Dorsolateral prefrontal cortex (tissue), 122 donors: ENCODE measurements at places on chromosomes 6 and 20.

GRCh38 chr6:158972241-158973233 lies 27.5 kb downstream of the RSPH3 start:
- no peak for DNase-seq

- no peak for DNase-seq
Measured at GRCh38 chr6:148964467-148964866, 217.6 kb downstream of the UST start.

DNA sequence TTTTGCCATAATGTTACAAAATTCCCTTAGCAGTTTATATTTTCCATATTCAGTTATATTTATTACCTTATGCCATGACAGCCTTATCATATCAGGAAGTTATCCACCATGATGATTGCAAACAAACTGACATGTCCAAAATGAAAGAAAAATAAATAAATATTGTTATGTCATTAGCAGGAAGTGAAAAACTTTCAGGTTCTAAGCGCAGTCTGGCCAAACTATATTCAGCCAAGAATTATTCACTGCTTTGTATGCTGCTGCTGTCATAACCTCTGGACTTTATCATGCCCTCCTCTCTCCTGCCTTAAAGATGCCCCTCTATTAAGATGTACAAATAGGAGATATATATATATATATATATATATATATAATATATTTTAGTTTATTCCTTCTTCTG lies 27.7 kb upstream of the DEFB112 start:
- no peak for DNase-seq

GRCh38 chr20:22582964-22583772 lies 1.2 kb downstream of the FOXA2 start:
- DNase-seq, result no peak

GRCh38 chr6:14478381-14479225 lies 361.0 kb downstream of the CD83 start:
- no peak for DNase-seq

- DNase-seq, result no peak
Measured at GRCh38 chr6:85977661-85978060, 335.0 kb upstream of the SYNCRIP start.

- DNase-seq, result no peak
Measured at GRCh38 chr20:52039790-52040189, 151.8 kb downstream of the ZFP64 start.

DNA sequence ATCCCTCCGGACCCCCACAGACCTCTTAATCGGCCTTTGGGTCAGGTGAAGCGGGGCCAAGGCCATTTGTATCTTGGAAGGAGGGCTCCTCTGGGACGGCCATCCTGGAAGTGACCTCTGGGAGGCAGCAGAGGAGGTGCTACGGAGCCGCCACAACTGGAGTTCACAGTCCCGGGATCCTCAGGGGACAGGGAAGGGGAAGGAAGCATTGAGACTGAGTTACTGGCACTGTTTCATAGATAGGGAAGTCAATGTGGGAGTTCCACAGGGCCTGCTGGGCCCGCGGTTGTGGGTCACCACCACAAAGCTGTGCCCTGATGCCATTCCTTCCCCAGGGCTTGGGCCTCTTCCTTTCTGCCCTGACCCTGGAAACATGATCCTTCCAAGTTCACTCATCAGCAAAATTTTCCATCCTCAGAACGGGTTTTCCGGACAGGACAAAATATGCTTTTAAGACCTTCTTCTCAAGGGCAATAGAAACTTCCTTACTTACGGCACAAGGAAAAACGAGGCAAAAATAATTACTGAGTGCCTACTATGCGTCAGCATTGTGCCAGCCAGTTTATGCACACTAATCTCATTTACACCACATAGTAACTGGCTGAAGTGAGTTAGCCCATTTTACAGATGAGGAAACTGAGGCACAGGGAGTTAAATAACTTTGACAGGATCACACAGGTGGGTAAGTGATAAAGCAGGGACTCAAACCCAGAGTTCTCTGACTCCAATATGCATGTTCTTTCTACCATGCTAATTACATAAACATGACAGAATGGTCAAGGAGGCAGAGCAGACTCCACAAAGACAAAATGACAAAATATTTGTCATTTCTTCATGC lies 143.8 kb downstream of the UNC5CL start:
- no peak for DNase-seq

DNA sequence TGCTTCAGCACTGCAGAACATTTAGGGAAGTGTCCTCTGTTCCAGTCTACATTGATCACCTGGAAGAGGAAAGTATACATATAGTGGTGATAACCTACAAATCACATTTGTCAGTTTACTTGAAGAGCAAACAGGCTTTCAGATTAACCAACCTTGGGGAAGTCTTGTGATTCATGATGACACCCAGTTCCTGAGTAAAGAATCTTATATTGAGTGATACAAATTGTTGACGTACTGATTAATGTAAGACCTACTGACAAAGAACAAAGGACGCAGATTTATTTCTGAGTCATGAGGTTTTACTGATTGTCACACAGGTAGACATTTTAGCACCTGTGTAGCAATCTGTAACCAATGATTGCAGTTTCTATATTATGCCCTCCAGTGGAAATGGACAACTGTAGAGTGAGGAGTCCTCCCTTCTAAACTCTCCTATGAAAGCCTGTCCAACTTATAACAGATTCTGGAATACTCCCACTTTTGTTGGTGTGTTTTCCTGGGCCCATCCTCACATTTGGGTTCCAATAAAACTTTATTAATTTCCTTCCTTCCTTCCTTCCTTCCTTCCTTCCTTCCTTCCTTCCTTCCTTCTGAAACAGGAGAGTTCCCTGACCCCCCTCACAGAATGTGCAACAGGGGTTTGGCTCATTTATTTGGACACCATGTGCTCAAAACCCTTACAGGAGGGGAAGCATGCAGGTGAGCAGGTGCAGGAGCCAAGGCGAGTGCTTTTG lies 113.5 kb downstream of the SLC35B3 start:
- DNase-seq, result no peak

DNA sequence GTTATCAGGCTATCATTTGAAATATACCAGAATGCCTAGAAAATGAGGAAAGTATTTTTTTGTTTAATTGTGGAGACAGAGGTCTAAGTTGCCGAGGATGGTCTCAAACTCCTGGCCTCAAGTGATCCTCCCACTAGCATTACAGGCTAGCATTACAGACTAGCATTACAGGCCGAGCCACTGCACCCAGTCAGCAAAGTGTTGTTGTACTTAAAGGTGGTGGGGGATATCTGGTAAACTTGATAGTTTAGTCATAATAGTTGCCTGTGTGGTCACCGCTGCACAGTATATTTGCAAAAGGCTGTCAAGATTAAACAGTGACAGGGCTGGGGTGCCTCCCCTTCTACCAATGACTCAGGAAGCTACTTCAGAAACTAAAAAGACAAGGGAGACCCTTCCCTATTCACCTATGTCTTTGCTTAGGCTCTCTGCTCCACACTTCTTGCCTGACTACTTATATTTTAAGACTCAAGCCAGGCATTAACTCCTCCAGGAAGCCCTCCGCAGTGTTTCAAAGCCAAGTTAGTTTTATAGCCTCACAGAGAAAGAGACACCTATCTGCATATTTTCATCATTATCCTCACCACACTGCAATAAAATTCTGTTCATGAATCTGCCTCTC lies 3.1 kb upstream of the AKIRIN2 start:
- no peak for DNase-seq

DNA sequence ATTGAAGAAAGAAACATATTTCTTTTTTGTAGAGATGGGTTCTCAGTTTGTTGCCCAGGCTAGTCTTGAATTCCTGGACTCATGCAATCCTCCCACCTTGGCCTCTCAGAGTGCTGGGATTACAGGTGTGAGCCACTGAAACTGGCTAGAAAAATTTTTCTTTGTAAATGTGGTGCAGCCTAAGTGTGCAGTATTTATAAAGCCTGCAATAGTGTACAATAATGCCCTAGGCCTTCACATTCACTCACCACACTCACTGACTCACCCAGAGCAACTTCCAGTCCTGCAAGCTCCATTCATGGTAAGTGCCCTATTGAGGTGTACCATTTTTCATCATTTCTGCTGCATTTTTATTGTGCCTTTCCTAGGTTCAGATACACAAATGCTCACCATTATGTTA lies 31.4 kb downstream of the NHSL1 start:
- DNase-seq, result no peak

GRCh38 chr6:105695461-105695860 lies 292.6 kb upstream of the PREP start:
- no peak for DNase-seq

DNA sequence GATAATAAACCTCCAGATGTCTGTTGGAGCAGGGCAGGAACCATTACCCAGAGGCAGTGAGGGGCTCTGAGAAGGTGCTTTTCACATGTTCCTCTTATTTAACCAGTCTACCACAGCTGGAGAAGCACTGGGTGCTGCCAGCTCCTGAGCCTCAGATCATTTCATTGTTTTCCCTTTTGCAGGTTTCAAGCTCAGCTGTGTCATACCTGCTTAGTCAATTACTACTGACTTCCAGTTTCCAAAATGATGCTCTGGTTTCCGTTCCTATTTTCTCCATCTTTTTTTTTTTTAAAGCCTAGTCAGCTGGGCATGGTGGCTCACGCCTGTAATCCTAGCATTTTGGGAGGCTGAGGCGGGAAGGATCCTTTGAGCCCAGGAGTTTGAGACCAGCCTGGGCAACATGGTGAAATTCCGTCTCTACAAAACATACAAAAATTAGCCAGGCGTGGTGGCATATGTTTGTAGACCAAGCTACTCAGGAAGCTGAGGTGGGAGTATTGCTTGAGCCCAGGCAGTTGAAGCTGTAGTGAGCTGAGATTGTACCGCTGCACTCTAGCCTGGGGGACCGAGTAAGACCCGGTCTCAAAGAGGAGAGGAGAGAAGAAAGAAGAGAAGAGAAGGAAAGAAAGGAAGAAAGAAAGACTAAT lies 6.7 kb downstream of the FLOT1 start:
- DNase-seq, result no peak

- DNase-seq, result no peak
Measured at GRCh38 chr6:31659649-31660380, 763 bp downstream of the C6orf47 start.

DNA sequence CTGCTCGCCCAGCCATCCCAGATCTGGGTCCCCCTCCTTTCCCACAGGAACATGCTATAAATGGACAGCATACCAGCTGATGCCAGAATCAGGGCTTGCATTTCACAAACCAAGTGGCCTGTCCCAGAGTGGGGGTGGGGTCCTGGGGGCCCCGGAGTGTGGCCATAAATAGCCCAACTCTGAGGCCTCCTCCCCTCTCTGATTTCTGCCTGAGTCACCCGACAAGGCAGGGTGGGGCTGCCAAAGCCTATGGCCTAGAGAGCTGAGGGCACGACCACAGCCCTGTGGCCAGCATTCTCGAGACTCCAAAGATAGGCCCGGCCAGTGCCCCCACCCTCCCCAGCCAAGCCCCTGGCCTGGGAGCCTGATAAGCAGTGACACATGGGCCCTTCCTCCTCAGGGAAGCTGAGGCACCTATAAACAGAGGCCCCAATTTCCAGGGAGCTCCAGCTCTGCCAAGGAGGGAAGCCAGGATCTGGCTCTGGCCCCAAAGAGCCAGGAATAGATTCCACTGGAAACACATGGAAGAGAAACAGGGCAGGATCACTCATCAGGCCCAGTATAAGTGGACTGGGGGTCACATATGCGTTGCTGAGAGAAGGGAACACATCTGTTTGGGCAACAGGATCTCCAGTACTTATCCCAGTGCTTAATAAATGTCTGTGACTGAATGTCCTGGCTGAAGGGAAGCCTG lies 20.3 kb downstream of the SNTA1 start:
- no peak for DNase-seq

DNA sequence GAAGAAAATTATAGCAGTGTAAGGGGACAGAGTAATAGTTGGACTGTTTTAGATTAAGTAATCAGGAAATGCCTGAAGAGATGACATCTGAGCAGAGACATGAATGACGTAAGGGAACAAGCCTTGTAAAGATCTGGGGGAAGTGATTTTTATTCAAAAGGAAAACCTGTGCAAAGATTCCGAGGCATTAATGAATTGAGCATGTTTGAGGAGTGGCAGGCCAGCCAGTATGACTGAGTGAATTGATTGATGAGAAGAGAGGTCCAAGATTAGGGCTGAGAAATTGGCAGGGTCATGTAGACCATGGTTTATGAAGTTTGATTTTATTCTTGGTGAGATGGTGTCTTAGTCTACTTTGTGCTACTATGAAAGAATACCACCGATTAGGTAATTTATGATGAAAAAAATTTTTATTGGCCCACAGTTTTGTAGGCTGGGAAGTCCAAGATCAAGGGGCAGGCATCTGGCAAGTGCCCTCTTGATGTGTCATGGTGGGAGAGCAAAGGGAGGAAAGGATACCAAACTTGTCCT lies 95.1 kb downstream of the LIN28B start:
- DNase-seq, result no peak

GRCh38 chr6:12245763-12246718 lies 44.1 kb upstream of the EDN1 start:
- no peak for DNase-seq

DNA sequence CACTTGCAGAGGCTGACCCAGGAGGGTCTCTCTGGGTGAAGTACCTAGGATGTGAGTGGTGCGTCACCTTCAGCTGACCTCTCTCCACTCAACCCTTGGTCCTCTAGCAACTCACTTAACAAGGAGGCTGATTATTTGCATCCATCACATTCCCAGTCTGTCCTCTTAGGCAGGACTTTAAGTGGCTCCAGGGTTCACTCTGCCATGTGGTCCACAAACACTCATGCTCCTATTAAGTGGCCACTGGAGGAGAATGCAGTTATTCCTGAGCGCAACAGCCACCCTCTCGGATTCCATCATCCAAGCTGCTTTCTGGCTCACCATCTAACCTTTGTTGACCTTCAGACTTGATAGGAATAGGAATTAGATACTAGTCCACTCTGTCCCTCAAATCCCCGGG lies 61.1 kb upstream of the SCAF8 start:
- no peak for DNase-seq

DNA sequence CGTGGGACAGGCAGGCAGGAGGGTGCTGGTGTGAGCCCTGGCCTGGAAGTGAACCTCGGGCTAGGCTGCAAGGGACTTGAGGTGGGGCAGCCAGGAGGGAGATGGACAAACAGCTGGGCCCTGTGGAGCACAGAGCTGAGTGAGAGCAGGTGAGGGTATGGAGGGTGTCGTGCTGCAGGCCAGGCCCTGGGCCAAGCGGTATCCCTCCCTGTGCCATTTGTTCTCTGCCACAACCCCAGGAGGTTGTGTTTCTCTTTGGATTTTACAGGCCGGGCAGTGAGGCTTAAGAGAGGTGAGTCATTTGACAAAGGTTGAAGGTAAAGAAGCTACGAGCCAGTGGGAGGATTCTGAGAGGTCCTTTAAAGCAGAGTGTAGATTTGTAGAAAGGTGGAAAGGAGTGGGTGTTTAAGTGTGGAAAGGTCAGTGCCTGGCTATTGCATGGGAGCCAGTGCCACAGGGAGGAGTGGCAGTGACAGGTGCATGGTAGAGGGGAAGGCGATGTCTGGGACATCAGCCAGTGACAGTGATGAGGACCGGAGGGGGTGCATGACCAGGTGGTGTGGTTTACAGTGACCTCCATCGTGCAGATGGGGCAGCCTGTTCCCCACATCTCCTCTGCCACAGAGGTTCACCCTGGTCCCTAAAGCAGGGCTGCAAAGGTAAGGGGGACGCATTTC lies 39.8 kb downstream of the GMPR start:
- DNase-seq, result no peak

GRCh38 chr6:52588087-52588709 lies 11.3 kb upstream of the TRAM2 start:
- no peak for DNase-seq

- DNase-seq, result no peak
Measured at GRCh38 chr6:167568407-167569024, 243.6 kb downstream of the TTLL2 start.

GRCh38 chr6:105253787-105254186 lies 74.0 kb upstream of the POPDC3 start:
- DNase-seq, result no peak

- peak; percentile 71 for DNase-seq
Measured at GRCh38 chr6:154510144-154510905, at the start of gene CNKSR3. Gene CNKSR3 (minus strand): TSS chr6:154510685. CDS start chr6:154510114, 571 bp downstream.

GRCh38 chr6:128414943-128415342 lies 105.5 kb downstream of the PTPRK start:
- DNase-seq, result no peak
